Nasal cavity respiratory epithelium epithelial cell of viscerocranial mucosa (primary cell): ENCODE measurements at places on chromosomes 2 and 18. TPM values are rescaled to one million over a fixed set of nuclear protein-coding genes. Genes with fewer than 3 reads are reported as not detected.

CHRND gene
- total RNA-seq: not detected in 2 replicates

CASP10 gene
- 7.0 and 8.9 TPM in 2 replicates for total RNA-seq

LRP1B gene
- total RNA-seq: under 0.01 and 0.28 TPM in 2 replicates

TXNDC2 gene
- under 0.01 TPM in 1 of 2 replicates, not detected in the other for total RNA-seq

PAX8 gene
- total RNA-seq: under 0.01 and 1.1 TPM in 2 replicates

LYPD6B gene
- total RNA-seq: 10.9 and 11.1 TPM in 2 replicates

SLC23A3 gene
- 0.68 and 3.8 TPM in 2 replicates for total RNA-seq

EGR4 gene
- total RNA-seq: not detected in 2 replicates
